ENCODE measurements at places on chromosomes 1 and 21. TPM values are rescaled to one million over a fixed set of nuclear protein-coding genes. Genes with fewer than 3 reads are reported as not detected.

GRCh38 chr1:160420881-160421842 lies 20.8 kb downstream of the VANGL2 start:
- DNase-seq: no peak

DNA sequence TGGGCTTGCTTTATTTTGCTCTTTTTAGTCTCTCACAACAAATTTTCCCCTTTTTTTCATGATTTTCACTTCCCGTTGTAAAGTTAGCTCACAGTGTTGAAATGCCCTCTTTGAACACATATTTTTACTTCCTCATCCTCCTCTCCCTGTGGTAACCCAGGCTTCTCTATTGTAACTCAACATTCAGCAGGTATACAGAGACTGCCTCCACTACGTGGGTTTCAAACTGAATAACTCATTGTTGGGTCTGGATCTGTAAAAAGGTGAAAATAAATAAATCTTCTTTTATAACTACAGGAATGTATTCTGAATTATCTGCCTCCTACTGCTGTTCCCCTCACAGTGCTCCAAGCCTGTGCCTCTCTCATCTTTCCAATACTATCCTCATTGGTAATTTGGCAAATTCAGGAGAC lies 166.4 kb downstream of the RUNX1 start:
- no peak for DNase-seq

- DNase-seq: peak; percentile 4
Observed at GRCh38 chr1:220925707-220926106, 46.5 kb downstream of the HLX start.

The CYP4A11 gene
- total RNA-seq: not detected

GRCh38 chr1:2448098-2448445 lies 28.0 kb upstream of the PLCH2 start:
- DNase-seq: no peak

- no peak for DNase-seq
Observed at GRCh38 chr1:46983830-46984586, 39.5 kb upstream of the CYP4X1 start.

- DNase-seq: no peak
Observed at GRCh38 chr1:187306710-187307415, 478.1 kb downstream of the PLA2G4A start.
